ENCODE measurements at places on chromosomes 3 and 15. TPM values are rescaled to one million over a fixed set of nuclear protein-coding genes. Genes with fewer than 3 reads are reported as not detected.

ZNF662 gene
- total RNA-seq = 17.8 TPM

ISG20 gene
- total RNA-seq = 19.0 TPM

WDR93 gene
- not detected for total RNA-seq

CLDN16 gene
- total RNA-seq = 0.44 TPM

ANKRD63 gene
- not detected for total RNA-seq

ISL2 gene
- total RNA-seq = not detected

ZNF717 gene
- total RNA-seq = 18.6 TPM

CGNL1 gene
- total RNA-seq = 36.7 TPM

PEX5L gene
- 30.8 TPM for total RNA-seq

SERINC4 gene
- not detected for total RNA-seq

SLC28A2 gene
- total RNA-seq = not detected

DNA sequence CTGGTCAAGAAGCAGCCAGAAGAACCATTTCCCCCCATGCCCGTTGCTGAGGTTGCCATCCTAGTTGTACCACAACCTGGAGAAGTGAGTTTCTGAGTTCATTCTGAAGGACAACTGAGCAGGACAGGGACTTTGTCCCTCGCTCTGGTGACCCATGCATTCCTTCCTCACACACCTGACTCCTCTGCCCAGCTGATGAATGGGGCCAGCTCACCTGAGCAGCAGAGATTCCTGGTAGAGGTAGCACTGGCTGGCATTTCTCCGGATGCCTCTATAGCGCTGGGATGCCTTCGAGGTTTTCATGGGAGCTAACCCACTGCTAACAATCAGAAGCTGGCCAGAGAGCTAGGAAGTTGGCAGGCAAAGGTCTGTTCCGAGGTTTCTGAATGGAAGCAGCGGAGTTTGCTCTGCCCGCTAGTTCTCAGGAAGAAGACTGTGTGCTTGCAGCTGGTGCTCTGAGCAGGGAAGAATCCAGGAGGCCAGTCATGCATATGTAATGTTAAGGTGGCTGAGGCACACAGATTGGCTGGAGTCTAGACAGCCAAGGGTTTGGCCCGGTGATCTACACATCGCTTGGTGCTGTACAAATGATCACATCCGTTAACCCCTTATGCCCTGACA lies at the start of gene TMC3:
TMC3 (minus strand) TSS at position 439 of the 621 bp plus-strand sequence; CDS start at position 303, 136 bp downstream.
- DNase-seq = no peak
- H3K4me1 ChIP-seq = no peaks in the 10 kb centered on the region
- no peaks in the 10 kb centered on the region for H3K36me3 ChIP-seq
- H3K27me3 ChIP-seq = no peaks in the 10 kb centered on the region

- no peaks in the 10 kb centered on the region for H3K27me3 ChIP-seq
- DNase-seq = no peak
- peaks cover 44% of the 10 kb centered on the region for H3K36me3 ChIP-seq
- H3K4me1 ChIP-seq = no peaks in the 10 kb centered on the region
- H3K27ac ChIP-seq = peak overlapping the region; percentile 100
Measured at GRCh38 chr15:43792761-43793476, 799 bp downstream of the SERF2 start.

DNA sequence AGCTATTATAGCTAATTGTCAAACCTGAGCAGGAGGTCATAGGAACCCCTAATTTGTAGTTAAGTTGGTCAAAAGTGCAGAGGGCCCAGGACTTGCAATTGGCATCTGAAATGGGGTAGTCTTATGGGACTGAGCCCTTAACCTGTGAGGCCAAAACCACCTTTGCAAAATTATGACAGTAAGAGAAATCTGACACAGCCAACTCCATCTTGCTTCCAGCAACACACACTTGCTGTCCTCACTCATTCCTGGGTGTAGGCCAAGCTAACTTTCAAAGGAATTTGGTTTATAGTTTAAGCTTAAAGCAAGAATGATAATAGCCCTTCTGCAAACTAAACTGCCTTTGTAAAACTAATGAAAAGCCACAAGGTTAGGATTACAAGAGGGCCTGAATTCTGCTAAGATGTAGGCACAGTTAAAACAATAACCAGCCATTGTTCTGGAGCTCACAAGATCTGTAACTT lies 57.6 kb upstream of the FRMD4B start:
- no peak overlapping the region for H3K27ac ChIP-seq
- no peak for DNase-seq
- no peaks in the 10 kb centered on the region for H3K36me3 ChIP-seq
- no peak overlapping the region for H3K4me3 ChIP-seq
- H3K4me1 ChIP-seq = peaks cover 29% of the 10 kb centered on the region
- no peaks in the 10 kb centered on the region for H3K27me3 ChIP-seq

- H3K27me3 ChIP-seq = peaks cover 18% of the 10 kb centered on the region
- DNase-seq = no peak
- H3K36me3 ChIP-seq = no peaks in the 10 kb centered on the region
- H3K4me3 ChIP-seq = no peak overlapping the region
Measured at GRCh38 chr3:128456776-128457715, 9.6 kb downstream of the DNAJB8 start.

GRCh38 chr3:127611251-127611650 lies 13.0 kb downstream of the MCM2 start:
- no peak overlapping the region for H3K27ac ChIP-seq
- H3K4me3 ChIP-seq = no peak overlapping the region
- no peak for DNase-seq
- H3K36me3 ChIP-seq = peaks cover under 1% of the 10 kb centered on the region

DNA sequence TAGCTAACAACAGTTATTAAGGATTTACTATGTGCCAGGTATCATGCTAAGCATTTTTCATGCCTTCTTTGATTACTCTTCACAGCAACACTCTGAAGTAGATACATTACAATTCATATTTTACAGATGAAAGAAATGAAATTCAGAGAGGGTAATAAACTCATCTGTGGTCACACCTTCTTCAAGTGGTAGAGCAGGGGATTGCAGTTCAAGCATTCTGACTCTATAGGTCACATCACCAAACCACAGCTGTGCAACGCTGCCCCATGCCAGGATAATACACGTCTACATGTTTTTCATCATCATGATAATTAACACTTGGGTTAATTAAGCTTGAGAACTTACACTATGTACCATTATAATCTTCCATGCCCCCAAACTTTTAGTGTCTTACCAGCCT lies 98.5 kb downstream of the LRRC3B start:
- no peak for DNase-seq
- H3K27me3 ChIP-seq = no peaks in the 10 kb centered on the region
- H3K4me1 ChIP-seq = no peaks in the 10 kb centered on the region
- no peak overlapping the region for H3K4me3 ChIP-seq
- H3K36me3 ChIP-seq = no peaks in the 10 kb centered on the region

DNA sequence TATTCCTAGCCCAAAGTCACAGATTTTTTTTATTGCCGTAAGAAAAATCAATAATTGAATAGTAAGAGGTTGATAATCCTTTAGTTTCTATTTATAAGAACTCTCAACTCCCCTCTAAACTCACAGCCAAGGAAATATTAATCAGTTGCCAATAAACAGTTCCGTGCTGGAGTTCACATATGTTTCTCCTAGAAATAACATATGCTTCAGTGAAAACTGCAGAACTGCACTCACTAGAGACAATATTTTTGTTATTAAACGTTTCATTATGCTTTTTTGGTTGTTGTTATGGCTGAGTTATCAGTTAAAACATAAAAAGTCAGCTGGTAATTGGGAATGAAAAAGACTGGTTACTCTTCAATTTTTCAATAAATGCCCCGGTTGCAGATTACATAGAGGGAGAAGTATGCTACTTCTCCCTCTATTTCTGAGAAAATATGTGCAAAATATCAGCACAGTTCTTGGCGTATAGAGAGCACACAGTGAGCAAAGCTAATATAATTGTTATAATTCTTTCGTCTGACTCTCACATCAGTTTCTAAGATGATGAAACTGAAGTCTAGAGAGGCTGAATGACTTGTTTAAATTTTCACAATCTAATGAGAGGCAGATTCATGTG lies 781.2 kb upstream of the GRM7 start:
- H3K4me3 ChIP-seq = no peak overlapping the region
- no peaks in the 10 kb centered on the region for H3K36me3 ChIP-seq
- H3K4me1 ChIP-seq = no peaks in the 10 kb centered on the region
- DNase-seq = no peak
- no peaks in the 10 kb centered on the region for H3K27me3 ChIP-seq

- peak overlapping the region; percentile 98 for H3K27ac ChIP-seq
- H3K36me3 ChIP-seq = no peaks in the 10 kb centered on the region
- no peaks in the 10 kb centered on the region for H3K4me1 ChIP-seq
- DNase-seq = peak; percentile 24
- peak overlapping the region; percentile 91 for H3K4me3 ChIP-seq
Measured at GRCh38 chr3:122679882-122680474, 661 bp upstream of the PARP14 start.

GRCh38 chr3:52022323-52023100 lies 26.8 kb upstream of the RPL29 start:
- H3K36me3 ChIP-seq = no peaks in the 10 kb centered on the region
- no peaks in the 10 kb centered on the region for H3K4me1 ChIP-seq

DNA sequence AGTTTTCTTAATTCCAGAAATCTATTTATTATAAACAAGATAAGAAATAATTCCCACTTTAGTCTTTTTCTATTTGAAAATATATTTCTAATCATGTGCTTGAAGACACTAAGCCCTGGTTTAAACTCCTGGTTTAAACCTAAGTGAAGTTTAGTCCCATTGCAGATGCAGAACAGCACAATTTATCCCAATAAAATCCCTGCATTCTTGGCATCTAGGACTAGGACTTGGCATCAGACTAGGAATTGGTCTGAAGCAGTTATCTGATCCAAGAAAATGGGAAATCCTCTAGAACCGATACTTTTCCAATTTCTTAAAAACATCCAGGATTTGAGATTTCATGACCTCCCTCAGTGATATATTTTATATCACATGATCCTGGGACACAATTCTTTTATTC lies 168.8 kb upstream of the VEPH1 start:
- H3K4me3 ChIP-seq = no peak overlapping the region
- H3K36me3 ChIP-seq = no peaks in the 10 kb centered on the region
- H3K27me3 ChIP-seq = no peaks in the 10 kb centered on the region
- H3K4me1 ChIP-seq = no peaks in the 10 kb centered on the region

GRCh38 chr3:2071531-2071930 lies 27.1 kb upstream of the CNTN4 start:
- H3K27me3 ChIP-seq = no peaks in the 10 kb centered on the region
- H3K36me3 ChIP-seq = no peaks in the 10 kb centered on the region
- no peak for DNase-seq
- no peak overlapping the region for H3K4me3 ChIP-seq
- H3K27ac ChIP-seq = no peak overlapping the region
- no peaks in the 10 kb centered on the region for H3K4me1 ChIP-seq

DNA sequence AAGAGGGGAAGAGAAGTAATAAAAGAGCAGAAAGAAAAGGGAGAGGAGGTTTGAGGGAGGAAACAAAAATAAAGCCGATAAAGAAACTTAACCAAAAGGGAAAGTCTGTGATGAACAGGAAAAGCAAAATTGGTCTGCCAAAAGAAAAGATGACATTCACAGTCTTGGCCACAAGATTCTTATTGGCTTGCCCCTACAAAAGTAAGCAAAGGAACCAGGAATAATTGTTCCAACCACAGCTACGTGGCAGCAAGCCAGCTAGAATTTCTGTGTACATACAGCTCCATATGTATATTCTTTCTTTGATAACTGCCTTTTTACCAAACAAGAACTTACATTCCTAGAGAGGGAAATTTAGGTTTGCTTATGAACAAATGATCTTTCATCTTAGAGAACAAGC lies 79.6 kb downstream of the MLH1 start:
- H3K27me3 ChIP-seq = no peaks in the 10 kb centered on the region
- peaks cover 20% of the 10 kb centered on the region for H3K4me1 ChIP-seq
- peaks cover 51% of the 10 kb centered on the region for H3K36me3 ChIP-seq
- H3K27ac ChIP-seq = no peak overlapping the region
- no peak for DNase-seq
- H3K4me3 ChIP-seq = no peak overlapping the region

DNA sequence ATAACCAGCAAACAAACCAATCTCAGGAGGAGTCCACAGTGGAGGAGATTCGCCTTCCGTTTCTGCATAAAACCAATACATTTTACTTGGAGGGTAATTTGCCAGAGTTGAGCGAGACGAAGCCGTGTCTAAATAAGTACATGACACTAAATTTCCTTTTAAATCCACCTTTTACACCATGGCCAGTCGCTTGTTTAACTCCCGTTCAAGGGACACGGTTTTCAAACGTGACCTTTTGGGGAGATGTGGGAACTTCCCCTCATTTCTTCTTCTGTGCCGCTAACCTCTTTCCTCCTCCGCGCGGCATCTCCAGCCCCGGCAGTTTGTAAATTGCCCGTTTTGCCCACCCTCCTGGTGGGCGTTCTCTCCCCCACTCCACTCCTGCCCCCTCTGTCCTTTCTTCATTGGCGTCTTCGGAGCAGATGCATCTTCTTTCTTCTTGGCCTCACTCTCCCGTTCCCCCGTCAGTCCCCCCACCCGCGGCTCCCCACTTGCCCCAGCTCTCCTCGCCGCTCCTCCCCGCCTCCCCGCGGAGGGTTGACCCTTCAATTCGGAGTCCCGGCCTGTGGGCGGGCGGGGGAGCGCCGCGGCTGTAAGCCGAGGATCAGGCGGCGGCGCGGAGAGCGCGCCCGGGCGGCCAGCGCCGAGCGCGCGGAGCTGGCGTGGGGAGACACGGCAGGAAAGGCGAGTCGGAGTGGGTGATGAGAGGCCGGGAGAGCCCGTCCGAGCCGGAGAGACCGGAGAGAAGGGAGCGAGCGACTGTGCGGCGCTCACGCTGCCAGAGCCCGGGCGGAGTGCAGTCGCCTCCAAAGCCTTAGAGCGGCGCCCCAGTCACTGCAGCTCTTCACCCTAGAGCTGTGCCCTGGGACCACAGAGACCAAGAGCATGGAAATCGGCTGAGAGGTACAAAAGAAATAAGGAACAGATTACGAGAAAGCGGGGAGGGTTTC lies at the start of gene NLGN1:
NLGN1 (plus strand) TSS at position 584 of the 950 bp plus-strand sequence.
- H3K27ac ChIP-seq = peak within 1 kb of the TSS; percentile 86
- H3K4me3 ChIP-seq = peak within 1 kb of the TSS; percentile 68
- peak; percentile 49 for DNase-seq

- no peak overlapping the region for H3K4me3 ChIP-seq
- H3K27ac ChIP-seq = no peak overlapping the region
- no peaks in the 10 kb centered on the region for H3K36me3 ChIP-seq
- DNase-seq = no peak
- no peaks in the 10 kb centered on the region for H3K27me3 ChIP-seq
Measured at GRCh38 chr3:172705170-172705569, 5.7 kb downstream of the NCEH1 start.

- DNase-seq = no peak
- no peaks in the 10 kb centered on the region for H3K27me3 ChIP-seq
- H3K4me1 ChIP-seq = peaks cover 14% of the 10 kb centered on the region
- H3K4me3 ChIP-seq = no peak overlapping the region
Measured at GRCh38 chr3:38140326-38141172, 2.1 kb downstream of the MYD88 start.

DNA sequence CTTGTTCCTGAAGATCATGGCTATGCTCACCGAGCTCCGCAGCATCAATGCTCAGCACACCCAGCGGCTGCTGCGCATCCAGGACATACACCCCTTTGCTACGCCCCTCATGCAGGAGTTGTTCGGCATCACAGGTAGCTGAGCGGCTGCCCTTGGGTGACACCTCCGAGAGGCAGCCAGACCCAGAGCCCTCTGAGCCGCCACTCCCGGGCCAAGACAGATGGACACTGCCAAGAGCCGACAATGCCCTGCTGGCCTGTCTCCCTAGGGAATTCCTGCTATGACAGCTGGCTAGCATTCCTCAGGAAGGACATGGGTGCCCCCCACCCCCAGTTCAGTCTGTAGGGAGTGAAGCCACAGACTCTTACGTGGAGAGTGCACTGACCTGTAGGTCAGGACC lies 35.2 kb downstream of the NR1I2 start:
- H3K36me3 ChIP-seq = no peaks in the 10 kb centered on the region
- no peaks in the 10 kb centered on the region for H3K4me1 ChIP-seq
- H3K27ac ChIP-seq = no peak overlapping the region
- no peak overlapping the region for H3K4me3 ChIP-seq
- DNase-seq = no peak
